Neural progenitor cell (in vitro differentiated cells): ENCODE measurements at places on chromosomes 1 and 21. TPM values are rescaled to one million over a fixed set of nuclear protein-coding genes. Genes with fewer than 3 reads are reported as not detected.

GRCh38 chr1:1862905-1863547, 27.9 kb downstream of the GNB1 start:
- H3K27me3 ChIP-seq, result no peaks in the 10 kb centered on the region
- peaks cover 3% of the 10 kb centered on the region for H3K36me3 ChIP-seq
- no peak for DNase-seq
- no peak overlapping the region for H3K4me3 ChIP-seq
- peaks cover 8% of the 10 kb centered on the region for H3K4me1 ChIP-seq

- H3K4me3 ChIP-seq, result no peak overlapping the region
- no peaks in the 10 kb centered on the region for H3K27me3 ChIP-seq
- no peak for DNase-seq
- H3K36me3 ChIP-seq, result no peaks in the 10 kb centered on the region
- H3K27ac ChIP-seq, result no peak overlapping the region
Measured at GRCh38 chr1:78677788-78678187, 28.2 kb downstream of the IFI44 start.

GRCh38 chr1:54574158-54574778, 26.2 kb downstream of the ACOT11 start:
- H3K27me3 ChIP-seq, result no peaks in the 10 kb centered on the region
- H3K27ac ChIP-seq, result no peak overlapping the region
- DNase-seq, result no peak
- H3K4me1 ChIP-seq, result peaks cover 28% of the 10 kb centered on the region

The F5 gene
- total RNA-seq, result not detected in 2 replicates

GRCh38 chr1:225572422-225572821, 80.5 kb downstream of the ENAH start:
- H3K4me1 ChIP-seq, result peaks cover 7% of the 10 kb centered on the region
- H3K27me3 ChIP-seq, result no peaks in the 10 kb centered on the region
- no peaks in the 10 kb centered on the region for H3K36me3 ChIP-seq
- no peak for DNase-seq
- H3K27ac ChIP-seq, result no peak overlapping the region

- peak within 1 kb of the TSS; percentile 40 for H3K4me3 ChIP-seq
- H3K27me3 ChIP-seq, result no peaks in the 10 kb centered on the region
Measured at GRCh38 chr1:161198897-161199431, at the start of gene ADAMTS4. Gene ADAMTS4 (minus strand): TSS chr1:161199054. CDS start chr1:161198627, 427 bp downstream.

The TIAM1 gene
- 27.2 and 30.2 TPM in 2 replicates for total RNA-seq

DNA sequence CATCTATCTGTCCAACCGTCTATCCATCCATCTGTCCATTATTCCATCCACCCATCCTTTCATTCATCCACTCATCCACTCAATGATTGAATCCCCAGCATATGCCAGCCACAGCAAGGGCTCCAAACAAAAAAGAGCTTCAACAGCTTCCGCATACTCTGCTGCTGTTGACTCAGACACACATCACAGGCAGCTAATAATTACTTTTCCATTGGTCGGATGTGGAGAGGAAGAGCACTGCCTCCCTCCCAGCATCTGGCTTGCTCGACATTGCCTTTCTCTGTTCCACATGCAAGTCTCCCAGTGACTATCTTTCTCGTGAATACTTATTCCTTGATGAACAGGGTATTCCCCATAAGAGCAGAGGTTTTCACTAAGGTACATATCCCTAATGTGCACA, 176.5 kb downstream of the HIVEP3 start:
- DNase-seq, result no peak
- H3K27ac ChIP-seq, result no peak overlapping the region
- H3K4me3 ChIP-seq, result no peak overlapping the region
- no peaks in the 10 kb centered on the region for H3K36me3 ChIP-seq
- no peaks in the 10 kb centered on the region for H3K4me1 ChIP-seq

- DNase-seq, result no peak
- H3K36me3 ChIP-seq, result no peaks in the 10 kb centered on the region
- H3K27ac ChIP-seq, result no peak overlapping the region
- no peaks in the 10 kb centered on the region for H3K27me3 ChIP-seq
- no peak overlapping the region for H3K4me3 ChIP-seq
- H3K4me1 ChIP-seq, result peaks cover 11% of the 10 kb centered on the region
Measured at GRCh38 chr1:7754234-7754633, 16.9 kb upstream of the VAMP3 start.

The SOX13 gene
- total RNA-seq, result 27.8 and 28.6 TPM in 2 replicates

DNA sequence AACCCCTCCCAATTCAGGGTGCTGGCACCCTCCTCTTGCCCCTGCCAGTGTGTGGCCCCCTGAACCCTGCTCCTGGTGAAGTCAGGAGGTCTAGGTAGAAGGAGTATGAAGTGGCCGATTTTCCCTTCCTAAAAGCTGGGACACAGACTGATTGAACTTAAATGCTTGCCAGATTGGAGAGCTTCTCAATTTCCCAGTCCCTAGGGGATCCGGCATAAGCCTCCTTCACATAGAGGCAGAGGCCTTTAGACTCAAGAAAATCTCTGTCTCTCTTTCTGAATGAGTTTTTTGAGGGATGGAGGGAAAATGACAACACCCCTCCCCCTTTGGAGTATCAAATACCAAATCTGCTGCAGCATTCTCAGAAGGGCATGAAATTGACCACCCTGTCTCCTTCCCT, 51.5 kb downstream of the SYT2 start:
- peaks cover 21% of the 10 kb centered on the region for H3K4me1 ChIP-seq
- H3K4me3 ChIP-seq, result no peak overlapping the region
- no peak overlapping the region for H3K27ac ChIP-seq
- no peak for DNase-seq
